ENCODE measurements at places on chromosomes 7 and 10.
A peak's percentile ranks its signal among the peaks of the same experiment; 100 is the strongest.

- no peak for DNase-seq
Measured at GRCh38 chr7:149310990-149311573, 49.1 kb downstream of the ZNF783 start.

DNA sequence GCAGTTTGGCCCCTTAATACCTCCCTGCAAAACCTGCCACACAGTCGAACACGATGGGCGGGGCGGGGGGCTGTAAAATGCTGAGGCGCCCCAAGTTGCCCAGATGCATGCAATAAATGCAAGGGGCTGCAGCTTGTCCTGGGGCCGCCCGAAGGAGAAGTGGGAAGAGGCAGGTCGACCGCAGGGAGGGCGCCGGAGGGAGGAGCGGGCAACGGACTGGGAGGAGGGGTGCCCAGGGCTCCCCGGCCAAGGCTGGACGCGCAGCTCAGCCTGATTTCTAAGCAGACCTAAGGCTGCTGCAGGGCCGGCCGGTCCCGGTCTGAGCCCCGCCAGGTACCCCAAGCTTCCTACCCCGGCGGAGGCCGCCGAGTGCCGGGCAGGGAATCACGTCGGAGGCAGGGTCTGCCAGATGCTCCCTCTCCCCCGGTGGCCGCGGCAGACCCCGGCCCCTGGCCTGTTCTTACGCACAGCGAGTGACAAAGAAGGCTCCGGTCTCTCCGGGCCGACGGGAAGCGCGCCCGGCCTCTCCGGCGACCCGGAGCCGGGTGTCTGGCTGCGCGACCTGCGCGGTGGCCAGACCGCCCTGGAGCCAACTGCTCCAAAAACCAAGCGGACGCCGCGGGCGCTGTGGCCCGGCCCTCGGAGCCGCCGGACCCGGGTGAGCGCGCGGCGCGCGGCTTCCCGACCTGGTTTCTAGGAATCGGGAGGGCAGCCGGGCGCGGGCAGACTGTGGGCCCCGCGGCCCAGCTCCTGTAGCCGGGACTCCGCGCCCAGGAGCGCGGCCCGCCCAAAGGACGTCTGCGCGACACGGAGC lies 744 bp upstream of the EBF3 start:
- DNase-seq, result no peak

DNA sequence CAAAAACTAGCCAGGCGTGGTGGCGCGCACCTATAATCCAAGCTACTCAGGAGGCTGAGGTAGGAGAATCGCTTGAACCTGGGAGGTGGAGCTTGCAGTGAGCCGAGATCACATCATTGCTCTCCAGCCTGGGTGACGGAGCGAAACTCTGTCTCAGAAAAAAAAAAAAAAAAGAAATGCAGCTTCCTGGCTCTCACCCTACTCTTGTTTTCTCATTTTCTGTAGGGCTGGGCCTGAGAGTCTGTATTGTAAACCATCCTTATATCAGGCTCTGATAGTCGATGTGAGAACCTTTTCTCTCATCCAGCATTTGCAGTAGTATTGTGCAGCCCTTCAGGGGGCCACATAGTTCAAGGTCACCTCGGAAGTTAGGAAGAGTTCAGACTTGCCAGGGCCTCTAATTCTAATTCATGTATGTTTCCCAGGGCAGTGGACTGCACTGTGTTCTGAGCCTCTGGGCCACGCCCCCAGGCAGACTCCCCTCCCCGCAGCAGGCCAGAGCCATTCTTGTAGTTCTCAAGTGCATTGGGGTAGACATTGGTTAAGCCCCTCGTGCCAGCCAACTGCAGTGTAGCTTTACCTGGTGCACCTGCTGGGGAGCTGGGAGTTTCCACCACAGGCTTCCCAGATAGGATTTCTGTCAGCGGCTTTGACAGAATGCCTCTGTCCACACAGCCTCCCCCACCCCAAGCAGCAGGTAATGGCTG lies 38.3 kb upstream of the PDCD4 start:
- DNase-seq, result no peak

GRCh38 chr10:88033793-88034192 lies 170.4 kb downstream of the PTEN start:
- DNase-seq, result no peak

DNA sequence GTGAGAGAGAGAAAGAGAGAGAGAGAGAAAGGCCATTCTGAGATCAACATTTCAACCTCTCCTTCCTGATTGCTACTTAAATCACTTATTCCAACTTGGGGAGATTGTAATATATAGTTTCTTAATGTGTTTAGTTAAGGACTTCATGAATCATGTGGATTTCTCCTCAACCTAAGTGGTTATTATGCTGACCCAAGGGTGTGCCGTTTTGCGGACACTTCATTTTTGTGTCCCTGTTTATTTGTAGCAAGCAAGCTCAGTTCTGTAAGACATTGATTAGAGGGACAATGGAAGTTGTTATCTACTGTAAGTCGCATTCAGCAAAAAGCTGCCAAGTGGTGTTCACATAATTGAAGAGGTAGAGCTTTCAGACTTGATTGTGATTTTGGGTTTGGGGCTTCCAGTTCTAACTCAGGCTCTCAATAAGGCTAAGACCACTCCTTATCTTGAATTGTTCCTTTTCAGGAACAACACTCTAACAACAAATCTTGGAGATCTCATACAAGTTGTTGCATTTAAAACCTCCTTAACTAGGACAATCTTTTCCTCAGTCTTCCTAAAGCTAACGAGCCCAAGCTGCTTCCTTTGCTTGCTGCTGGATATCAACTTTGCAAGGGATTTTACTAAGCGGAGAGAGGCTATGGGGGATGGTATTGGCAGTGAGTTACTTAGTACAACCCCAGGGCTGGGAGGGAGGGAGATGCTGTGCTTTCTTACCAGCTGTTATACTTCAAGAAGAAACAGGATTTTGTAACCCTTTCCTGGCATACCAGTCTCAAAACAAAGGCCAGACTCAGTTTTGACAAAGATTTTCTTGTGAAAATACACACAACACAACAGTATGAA lies 19.8 kb upstream of the COL1A2 start:
- DNase-seq, result peak; percentile 96

DNA sequence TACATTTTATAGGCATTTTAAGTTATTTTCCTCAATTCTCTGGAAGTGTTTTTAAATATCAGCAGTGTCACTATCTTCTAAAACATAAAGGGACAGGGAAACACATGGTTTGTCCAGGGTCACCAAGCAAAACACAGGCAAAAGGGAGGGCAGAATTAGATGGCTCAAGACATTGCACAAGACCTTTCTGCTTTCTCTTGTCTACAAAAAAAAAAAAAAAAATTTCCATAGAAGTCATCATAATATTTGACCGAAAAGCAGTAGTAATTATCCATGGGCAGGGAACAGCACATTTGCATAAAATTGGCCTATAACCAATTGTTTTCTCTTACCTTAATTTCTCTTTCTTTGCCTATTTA lies 703.1 kb upstream of the FZD8 start:
- DNase-seq, result no peak

DNA sequence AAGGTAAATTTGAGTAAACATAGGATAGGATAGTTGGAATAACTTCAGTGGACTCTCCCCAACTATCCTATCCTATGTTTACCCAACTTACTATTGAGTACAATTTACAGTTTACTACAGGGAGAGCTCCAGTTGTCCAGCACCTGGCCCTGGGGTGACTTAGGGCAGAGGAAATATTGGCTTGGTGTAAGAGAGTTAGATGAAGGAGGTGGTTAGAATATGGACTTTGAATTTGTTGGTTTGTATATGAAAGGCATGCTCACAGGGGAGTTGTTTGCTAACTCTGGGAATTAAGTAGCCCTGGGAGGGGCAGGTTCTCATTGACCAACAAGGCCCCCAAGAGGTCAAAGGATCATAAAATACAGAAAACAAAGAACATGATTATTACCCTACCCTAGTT lies 497.7 kb downstream of the ARL4A start:
- no peak for DNase-seq

- DNase-seq, result no peak
Measured at GRCh38 chr10:11598712-11599397, 12.6 kb downstream of the USP6NL start.

DNA sequence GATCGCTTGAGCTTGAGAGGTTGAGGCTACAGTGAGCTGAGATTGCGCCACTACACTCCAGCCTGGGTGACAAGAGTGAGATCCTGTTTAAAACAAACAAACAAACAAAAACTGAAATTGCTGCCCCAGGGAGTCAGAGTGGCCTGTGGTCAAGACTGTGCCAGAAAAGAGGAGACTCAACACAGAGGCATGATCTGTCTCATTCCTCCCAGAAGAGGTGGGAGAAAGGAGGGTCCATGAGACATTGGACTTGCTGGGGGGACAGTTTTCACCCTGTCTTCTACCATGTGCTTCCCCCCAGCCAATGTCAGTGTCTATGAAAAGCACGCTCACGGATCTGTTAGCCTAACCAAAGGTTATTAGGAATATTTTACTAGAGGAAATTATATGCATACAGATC lies 3.2 kb downstream of the ZNF853 start:
- peak; percentile 13 for DNase-seq

GRCh38 chr7:106059556-106059955 lies 52.6 kb downstream of the SYPL1 start:
- DNase-seq, result no peak

- DNase-seq, result no peak
Measured at GRCh38 chr10:115278294-115278693, 185.1 kb downstream of the ATRNL1 start.

GRCh38 chr7:94633014-94633341 lies 23.0 kb downstream of the SGCE start:
- no peak for DNase-seq

- no peak for DNase-seq
Measured at GRCh38 chr10:75542084-75542483, 110.7 kb downstream of the LRMDA start.

DNA sequence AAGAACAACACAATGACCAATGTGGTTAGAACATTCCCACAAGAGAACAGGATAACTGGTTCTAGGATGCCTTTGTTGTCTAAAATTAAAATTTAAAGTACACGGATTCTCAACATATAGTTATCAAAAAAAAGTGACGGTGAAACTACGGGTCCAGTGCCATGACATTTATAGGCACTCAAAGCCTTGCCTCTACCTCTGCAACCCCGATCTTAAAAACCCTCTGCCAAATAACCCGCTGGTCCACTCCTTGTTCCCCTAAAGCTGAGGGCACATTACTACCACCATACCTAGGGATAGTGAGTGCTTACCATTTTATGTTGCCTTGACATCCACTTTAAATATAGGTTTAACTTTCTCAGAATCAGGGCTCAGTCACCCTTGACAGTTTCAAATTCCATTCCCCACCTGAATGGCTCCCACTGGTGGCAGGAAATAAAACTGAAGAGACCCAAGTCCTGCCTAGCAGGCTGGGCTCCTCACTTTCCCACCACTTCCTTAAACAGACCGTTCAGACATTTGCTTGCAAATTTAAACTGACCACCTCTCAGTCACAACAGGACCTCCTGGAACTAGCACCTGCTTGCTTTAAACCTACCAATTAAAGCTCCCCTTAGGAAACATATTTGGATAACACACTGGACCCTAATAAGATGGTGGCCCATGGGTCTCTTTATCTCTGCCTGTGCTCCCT lies 169.9 kb upstream of the ASAH2 start:
- DNase-seq, result no peak

GRCh38 chr7:114889646-114890285 lies 32.1 kb upstream of the MDFIC start:
- DNase-seq, result peak; percentile 94

DNA sequence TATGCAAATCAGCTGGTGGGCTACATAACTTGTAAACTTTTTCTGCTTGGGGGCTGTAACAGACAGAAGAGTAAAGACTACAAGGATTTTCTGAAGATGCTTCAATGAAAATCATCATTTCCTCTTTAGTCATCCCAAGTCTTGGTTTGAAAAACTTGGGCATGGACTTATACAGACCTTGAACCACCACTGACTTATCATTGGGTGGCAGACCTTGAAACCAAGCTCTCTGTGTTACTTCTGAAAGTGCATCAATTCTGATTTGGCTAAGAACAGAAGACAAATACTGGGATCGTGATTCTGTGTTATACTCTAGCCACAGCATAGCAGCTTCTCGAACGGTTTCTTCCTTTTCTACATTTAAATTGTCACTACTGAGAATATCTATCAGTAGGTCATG lies 21.3 kb downstream of the KBTBD2 start:
- no peak for DNase-seq

DNA sequence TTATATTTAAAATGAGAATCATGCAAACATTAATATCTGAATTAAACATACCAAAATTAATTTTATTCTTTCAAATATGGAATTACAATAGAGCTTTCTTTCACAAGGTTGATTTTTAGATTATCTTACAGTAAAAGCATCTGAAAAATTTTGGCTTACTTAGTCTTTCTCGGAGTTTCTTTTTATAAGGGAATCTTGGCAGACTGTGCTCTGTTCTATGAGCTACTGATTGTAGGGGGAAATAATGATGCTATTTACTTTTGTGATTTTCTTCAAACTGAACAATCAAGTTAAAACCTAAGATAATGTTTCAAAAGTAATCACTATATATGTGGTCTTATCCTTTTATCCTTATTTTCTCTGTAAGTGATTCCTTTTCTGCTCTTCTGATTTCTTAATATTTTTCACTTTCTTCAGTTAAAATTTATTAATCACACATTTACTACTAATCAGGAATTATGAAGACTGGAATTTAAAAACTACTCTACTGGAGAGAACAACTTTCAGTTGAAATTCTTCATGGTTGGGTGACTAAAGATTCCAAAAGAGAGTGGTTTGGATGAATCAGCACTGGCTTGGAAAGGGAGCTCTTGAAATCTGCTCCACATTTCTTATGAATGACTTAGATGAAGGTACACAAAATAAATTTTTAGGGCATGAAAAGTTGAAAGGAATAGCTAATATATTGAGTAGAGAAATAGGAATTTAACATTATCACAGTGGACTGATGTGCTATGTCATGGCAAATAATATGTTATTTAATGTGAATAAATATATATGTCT lies 103.9 kb downstream of the PPP1R9A start:
- DNase-seq, result peak; percentile 39

DNA sequence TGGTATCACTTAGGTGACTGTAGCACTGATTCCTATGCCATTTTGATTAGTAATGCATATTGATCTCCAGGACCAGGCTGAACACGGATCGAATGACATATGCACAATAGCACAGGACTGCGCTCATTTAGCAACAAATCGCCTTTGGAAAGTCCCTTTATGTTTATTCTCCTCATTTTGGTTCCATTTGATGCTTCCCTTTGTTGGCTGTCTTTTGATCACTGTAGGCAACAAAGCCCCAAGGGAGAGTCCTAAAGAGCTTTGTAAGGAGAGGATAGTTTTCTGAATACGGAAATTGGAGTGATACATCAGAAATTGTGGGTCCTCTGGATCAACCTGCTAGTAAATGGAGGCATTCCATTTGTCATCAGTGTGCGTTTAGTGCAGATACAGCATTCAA lies 1111.4 kb downstream of the SORCS1 start:
- no peak for DNase-seq

DNA sequence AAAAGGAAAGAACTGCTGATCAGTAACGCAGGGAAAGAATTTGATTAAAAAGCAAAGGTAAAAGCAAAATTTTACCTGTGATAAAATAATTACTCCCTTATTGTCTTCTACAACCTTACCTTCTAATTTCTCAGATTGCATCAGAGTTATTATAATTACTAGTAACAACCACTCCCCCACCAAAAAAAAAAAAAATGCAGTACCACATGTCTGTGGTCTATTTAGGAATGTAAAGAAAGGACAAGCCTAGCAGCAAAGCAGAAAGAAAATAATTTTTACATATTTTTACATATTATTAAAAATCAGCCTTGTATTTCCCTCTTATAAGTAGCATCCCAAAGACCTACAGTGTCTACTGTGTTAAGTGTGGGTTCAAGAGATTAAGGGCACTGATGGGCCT lies 430.4 kb downstream of the TFEC start:
- DNase-seq, result peak; percentile 15

- DNase-seq, result no peak
Measured at GRCh38 chr7:28725911-28726310, 232.2 kb downstream of the TRIL start.

- DNase-seq, result no peak
Measured at GRCh38 chr10:86104156-86104555, 262.4 kb downstream of the GRID1 start.
